Fibroblast of mammary gland (primary cell): ENCODE measurements at places on chromosomes 3 and 15.
A peak's percentile ranks its signal among the peaks of the same experiment; 100 is the strongest.

DNA sequence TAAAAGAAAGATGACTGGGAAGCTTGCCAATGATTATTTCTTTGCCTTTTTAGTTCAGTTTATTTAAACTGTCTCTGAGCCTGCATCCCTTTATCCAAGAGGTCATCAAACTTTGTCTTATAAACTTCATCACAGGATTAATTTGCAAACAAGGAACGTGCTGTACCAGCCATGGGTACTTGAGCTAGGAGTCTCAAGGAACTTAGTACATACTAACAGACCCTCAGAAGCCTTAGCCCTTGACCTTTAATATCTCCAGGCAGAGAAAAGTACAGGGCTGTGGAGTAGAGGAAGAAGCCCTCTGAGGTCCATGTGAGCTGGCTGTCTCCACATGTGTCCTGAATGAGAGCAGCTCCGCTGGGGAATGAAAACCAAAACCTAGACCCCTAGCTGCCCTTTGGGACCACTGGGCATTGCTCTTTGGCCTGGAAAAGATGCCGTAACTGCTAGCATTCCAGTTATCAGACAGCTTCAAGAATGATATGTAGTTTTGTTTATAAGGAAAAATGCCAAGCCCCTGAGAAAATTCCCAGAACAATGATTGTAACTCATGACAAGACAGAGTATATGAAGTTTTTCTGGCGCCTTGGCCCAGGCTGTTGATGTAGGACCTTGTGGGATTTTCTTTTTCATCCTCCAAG is 92.1 kb downstream of the ASB7 start:
- peak; percentile 77 for DNase-seq

- DNase-seq: peak; percentile 85
These were observed 72.5 kb downstream of the SNTN start for GRCh38 chr3:63724987-63725386.

GRCh38 chr15:60413231-60413824 is 15.5 kb upstream of the ANXA2 start:
- DNase-seq: peak; percentile 49

DNA sequence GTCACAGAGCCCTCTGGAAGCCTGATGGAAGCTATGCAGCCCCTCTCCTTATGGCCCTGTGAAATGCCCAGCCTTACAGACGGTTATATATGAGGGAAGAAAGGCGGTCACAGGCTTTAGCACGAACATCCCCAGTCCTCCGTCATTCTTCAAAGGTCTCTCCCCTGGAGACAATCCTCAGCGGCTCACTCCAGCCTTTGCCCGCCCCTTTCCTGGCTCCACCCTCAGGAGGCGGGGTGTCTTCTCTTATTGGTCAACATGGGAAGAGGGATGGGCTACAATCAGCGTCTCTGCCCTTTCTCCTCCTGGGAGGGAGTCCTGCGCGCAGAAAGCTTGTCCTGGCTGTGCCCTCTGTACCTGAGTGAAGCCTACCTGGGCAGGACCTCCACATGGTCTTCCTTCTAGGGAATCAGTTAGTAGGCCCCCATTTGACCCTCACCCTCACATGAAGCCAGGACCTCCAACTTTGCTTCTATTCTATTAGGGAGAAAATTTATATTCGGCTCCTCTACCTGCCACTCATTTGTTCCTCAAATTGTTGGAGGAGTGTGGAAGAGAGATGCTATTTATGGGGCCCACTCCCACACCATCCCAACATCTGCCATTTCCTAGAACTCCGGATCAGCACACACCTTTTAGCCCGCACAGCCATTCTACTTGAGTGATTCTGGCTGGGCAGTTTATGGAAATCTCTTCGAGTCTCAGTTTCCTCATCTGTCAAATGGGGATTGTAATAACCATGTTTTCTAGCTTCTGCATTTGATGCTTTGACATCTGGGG is 112.9 kb upstream of the SLC6A11 start:
- no peak for DNase-seq

- DNase-seq: peak; percentile 81
These were observed 271.5 kb upstream of the TBL1XR1 start for GRCh38 chr3:177468816-177469215.

GRCh38 chr3:31179768-31180167 is 285.3 kb upstream of the GADL1 start:
- DNase-seq: no peak

- DNase-seq: peak; percentile 7
These were observed 25.8 kb upstream of the TGM5 start for GRCh38 chr15:43292375-43293078.

DNA sequence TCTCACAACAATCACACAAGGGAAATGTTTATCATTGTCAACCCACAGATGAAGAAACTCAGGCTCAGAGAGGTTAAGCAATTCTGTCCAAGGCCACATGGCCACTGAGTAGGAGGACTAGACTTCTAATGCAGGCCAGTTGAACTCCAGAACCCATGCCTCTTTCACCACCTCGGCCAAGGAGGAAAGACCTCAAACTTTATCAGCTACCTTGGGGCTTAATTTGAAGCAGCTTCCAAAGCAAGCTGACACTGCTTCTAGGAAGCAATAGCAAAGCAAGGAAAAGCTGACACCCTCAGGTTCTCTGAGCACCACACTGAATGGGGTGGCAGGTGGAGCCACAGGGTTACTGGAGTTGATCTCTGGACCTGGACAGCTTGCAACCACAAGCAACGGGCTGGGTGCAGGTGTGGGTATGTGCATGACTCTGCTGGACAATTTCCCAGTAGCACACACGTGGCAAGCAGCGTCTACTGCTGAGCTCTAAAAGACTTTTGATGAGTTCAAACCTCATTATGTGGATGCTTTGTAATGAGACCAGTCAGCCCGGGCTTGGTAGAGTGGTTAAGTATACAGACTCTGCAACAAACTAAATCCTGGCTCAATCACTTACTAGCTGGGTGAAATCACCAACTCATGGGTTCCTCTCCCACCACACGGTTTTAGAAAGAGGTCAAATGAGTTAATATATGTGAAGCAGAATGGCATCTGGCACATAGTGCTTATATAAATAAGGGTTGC is 23.1 kb downstream of the CCNL1 start:
- peak; percentile 82 for DNase-seq

GRCh38 chr15:32121384-32121695 is 91.0 kb downstream of the CHRNA7 start:
- no peak for DNase-seq

DNA sequence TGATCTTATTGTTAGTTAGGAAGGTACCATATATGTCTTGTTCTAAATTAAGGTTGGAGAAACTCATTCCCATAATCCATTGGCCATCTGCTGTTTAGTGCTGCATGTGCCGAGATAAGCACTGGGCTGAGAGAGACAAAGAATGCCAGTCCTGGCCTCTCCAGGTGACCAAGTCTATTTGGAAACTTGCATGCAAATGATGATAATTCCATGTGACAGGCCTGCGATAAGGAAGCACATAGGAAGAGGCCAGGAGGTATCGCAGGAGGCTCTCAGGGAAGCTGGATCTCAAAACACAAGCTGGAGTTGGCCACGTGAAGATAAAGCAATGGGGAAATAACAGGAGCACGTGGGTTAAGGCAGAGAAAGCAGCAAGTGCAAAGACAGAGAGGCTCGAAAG is 39.7 kb downstream of the MYO5C start:
- no peak for DNase-seq

DNA sequence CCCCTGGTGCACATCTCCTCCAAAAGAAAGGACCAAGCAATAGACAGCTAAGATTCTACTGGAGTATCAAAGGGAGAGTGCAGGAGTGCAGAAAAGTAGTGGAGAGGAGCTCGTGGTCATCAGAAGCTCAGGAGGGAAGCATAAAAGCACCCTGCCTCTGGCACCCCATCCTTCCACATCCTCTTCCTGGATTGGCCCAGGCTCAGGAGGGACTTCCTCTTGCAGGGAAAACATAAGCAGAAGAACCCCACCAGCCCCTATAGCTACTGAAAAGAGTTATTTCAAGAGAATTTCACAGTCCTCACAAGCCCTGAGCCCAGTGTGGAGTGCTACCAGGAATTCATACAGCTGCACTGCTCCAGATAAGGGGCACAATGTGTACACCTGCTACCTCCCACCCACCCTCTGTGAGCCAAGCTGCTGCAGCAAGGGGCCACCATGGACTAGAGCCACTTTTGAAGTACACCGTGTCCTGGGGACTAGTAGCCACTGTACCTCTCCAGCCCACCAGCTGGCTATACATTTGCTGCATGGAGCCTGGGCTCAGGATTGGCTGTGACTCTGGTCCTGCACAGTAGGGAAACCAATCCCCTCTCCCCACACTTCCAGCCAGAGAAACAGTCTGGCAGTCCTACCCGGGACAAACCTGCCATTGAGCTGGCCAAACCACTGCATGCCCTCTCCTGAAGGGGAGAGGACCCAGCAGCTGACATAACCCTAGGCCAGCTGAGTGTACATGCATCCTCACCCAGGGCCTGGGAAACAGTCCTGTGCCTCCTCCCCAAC is 43.0 kb downstream of the CD200R1 start:
- no peak for DNase-seq

DNA sequence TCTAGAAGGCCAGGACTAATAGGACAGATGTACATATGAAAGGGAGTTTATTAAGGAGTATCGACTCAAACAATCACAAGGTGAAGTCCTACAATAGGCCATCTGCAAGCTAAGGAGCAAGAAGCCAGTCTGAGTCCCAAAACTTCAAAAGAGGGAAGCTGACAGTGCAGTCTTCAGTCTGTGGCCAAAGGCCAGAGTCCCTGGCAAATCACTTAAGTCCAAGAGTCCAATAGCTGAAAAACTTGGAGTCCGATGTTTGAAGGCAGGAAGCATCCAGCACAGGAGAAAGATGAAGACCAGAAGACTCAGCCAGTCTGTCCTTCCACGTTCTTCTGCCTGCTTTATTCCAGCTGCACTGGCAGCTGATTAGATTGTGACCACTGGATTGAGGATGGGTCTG is 11.1 kb upstream of the CELF6 start:
- no peak for DNase-seq
